ENCODE measurements at places on chromosomes 2 and 18.

DNA sequence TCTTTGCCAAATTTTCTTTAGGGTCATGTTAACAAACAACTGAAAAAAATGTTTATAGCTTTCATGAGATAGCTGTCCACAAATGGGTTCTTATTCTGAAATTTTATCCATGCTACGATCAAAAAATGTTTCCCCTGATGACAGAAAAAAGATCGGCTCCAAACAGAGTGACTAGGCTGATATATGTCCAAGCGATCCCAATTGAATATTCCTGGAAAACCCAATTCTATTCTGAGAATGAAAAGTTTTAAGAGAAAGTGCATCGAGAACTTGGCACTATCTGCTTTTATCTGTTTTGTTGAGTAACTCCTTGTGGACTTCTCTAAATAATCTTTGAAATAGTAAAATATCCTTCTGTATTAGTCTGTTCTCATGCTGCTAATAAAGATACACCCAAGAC lies 19.1 kb downstream of the KCNE4 start:
- no peak for DNase-seq

DNA sequence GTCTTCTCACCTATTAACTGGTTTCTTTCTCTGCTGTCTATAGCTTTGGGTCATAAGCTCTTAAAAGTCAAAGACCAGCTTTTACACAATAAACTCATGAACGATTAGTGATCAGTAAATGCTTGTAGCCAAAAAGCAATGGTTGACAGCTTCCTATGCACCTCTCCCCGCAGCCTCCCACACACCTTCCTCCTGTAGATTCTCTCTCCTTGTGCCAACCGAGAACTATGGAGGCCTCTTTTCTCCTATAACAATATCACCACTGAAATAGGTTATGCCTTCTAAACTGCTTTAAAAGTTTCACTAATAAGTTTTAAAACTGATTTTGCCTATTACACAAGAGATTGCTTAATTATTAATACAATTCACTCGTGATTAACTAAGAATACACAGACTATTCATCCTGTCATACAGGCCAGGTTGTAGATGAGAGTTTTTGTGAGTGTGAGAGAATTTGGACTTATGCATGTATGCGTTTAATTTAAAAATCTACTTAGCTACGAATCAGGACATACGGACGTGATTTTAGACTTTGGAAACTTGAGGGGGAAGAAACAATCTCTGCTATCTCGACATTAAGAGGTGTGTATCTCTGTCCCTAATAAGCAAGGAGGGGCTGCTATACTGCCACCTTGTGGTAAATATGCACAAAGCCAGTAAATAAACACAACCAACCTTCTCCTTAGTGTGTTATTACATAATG lies 229.1 kb upstream of the RBBP8 start:
- peak; percentile 33 for DNase-seq

DNA sequence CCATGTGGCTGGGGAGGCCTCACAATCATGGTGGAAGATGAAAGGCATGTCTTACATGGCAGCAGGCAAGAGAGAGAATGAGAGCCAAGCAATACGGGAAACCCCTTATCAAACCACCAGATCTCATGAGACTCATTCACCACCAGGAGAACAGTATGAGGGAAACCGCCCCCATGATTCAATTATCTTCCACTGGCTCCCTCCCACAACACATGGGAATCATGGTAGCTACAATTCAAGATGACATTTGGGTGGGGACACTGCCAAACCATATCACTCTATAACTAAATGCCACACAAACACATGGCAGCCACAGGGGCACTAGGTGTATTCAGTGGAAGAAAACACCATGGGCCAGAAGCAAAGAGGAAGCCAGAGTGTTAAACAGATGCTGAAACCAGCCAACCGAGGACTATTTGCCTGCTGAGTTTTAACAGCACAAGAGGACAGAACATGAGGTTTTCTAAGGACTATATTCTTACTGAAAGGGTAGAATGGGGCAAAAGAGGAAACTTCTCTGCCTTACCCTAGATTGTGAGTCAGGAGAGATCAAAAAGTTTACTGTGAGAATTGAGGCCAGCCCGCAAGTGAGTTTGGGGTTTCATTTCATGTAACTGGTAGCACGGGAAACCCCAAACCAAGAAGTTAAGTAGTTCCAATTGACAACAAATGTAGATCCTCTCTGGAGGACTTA lies 49.2 kb downstream of the SIGLEC15 start:
- DNase-seq, result no peak

DNA sequence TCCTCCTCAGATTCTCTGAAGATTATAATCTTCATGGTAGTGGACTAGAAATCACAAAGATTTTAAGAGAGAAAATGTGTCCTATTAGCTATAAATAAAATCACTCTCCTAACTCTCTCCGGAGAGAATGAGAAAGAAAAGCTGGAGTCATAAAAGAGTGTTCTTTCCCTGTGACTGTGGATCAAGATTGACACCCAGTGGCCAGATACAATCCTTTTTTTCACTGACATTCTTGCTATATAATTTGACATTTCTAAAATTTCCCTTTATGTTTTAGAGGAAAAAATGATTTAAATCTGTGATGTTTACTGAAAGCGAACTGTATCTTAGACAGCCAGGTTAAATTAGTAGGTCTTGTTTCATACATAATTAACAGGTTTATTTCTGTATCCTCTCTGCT lies 35.4 kb upstream of the LRP2 start:
- DNase-seq, result no peak

- no peak for DNase-seq
Measured at GRCh38 chr2:240280621-240281020, 140.2 kb upstream of the OTOS start.

DNA sequence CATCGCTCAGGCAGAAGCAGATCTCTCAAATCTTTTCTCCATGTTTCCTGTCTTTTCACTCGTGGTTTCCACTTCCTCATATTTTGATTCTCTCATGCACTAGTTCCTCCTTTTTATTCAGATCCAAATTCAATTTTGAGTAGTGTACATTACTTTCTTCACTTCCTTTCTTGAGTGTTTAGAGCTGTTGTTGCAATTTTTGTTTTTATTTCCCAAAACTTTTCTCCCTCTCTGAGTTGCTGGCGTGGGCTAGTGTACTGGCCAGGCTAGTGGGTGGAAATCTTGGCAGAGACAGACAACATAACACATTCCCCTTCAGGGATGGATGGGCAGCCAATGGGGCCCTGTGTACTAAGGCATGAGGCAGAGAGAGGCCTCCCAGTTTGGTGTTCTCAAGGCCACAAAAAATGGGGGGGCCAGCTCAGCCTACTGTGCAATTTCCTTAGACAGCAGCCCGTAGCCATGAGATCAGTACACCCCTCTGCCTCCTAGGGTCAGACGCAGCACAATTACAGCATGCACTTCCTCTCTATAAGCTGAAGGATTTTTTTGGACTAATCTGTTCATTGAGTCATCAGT lies 145.1 kb upstream of the PID1 start:
- no peak for DNase-seq

- DNase-seq, result no peak
Measured at GRCh38 chr2:669323-669722, 7.9 kb downstream of the TMEM18 start.

GRCh38 chr2:169007941-169008340 lies 23.2 kb downstream of the ABCB11 start:
- DNase-seq, result no peak

DNA sequence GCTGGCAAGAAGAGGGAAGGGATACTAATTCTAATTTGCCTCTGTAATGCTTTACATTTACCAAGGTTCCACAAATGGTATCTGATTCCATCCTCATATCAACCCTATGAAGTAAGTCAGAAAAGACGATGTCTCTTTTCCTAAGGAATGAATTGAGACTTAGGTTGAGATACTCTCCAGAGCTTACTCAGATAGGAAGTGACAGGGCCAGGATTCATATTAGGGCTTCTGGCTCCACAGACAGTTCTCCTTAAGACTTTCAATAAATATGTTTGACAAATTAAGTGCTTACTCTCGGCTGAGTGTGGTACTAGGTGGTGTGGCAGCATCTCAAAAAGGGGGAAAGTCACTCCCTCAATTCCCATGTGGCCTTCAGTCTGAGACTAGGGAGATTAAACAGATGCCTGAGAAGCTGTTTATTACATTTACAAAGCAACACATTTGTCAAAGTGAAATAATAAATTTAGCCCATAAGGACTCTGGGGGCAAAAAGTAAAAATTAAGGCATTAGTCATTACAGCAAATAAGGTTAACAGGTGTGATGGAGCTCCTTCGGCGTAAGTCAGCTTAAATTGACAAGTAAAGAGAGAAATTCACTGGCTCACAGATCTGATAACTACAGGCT lies 14.2 kb downstream of the CDK15 start:
- no peak for DNase-seq

DNA sequence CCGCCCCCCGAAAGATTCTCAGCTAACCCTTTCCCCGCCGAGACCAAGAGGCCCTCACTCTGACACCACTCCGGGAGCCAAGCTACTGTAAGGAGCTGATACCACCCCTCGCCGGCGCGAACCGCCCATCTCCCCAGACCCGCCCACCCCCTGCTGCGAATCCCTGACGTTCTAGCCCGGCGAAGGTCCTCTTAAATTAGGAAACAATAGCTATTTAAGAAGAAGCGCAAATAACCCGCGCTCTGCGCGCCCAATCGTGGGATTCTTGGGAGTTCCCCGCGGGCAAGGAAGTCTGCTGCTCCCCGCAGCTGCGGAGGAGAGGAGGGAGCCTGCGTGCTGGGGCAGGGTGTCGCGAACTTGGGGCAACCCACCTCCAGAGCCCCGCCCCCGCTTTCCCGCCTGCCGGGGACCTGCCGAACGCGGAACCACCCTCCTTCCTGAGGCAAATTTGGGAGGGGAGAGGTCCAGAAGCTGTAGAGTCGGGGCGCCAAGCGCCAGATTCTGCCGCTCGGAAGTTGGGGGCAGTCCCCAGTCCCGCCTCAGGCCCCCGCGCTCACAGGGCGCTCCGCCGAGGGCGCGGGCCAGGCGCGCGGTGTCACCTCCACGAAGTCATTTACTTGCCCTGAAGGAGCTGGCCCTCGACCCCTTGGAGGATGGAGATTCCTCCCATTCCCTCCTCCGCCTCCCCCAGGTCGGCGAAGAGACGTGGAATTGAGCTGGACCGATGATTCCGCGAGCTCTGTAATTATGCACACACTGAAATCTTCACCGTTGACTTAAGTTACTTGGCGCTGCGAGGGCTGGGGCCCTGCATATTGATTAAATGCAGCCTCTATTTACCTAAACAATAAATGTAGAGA lies 8.4 kb upstream of the SP9 start:
- no peak for DNase-seq

DNA sequence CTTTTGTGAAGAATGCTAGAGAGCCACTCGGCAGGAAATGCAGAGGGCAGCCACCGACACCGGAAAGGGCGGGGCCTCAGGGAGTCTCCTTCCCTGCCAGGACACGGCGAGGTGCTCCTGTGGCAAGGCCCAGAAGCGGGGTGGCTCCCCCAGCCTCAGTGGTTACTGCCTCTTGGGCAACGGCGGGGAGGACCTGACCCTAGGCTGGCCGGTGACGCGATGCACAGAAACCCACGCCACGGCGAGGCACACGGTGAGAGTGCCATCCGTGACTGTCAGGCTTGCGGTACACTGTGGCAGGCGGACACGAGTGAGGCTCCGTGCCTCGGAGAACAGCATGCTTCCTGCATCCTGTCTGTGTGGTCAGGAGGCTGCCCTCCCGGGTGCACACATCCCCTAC lies 47.8 kb downstream of the ZAP70 start:
- DNase-seq, result no peak

DNA sequence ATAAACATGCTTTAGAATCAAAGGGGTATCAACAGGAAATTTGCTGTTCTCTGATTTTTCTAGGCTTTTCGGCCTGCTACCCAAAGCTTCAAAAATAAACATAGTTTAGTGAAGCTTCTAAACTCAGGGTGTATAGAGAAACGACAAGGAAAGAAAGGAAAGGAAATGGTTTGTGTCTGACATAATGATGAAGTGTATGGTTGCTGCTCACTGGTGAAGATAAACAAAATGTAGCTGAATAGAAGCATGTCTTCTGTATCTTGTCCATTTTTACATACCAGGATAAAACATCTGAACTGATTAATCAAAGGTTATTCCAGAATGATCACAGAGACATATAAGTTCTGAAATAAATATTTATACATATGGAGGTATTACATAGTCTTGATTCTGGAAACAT lies 1324.6 kb upstream of the NRXN1 start:
- DNase-seq, result no peak

GRCh38 chr2:40827392-40827791 lies 375.5 kb upstream of the SLC8A1 start:
- no peak for DNase-seq

- DNase-seq, result no peak
Measured at GRCh38 chr2:11866358-11867335, 120.2 kb downstream of the LPIN1 start.

DNA sequence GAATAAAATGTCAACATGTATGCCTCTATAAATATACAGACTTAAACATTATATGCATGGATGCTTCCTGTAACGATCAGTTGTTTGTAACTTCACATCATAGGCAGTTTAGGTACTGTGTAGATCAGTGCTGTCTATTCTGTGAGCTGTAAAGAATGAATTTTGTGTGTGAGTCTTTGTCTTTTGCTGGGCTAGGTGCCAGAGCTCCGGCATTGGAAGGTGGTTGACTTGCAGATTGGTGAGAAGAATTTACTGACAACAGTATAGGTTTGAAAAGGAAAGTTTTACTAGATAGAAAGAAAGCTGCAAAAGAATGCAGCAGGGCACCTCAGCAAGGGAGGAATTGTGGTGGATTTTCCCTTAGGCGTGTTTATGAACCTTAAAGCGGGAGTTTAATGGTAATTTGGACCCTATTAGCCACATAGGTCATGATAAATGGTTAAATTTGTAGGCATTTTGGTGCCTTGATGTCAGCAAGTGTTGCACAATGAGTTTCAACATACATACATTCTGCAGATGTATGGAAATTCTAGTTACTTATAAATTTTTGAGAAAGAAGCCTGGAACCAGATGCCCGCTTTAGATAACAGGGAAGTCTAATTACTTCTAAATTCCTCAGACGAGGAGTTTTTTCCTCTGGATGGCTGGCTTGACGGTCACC lies 6.7 kb upstream of the QPCT start:
- DNase-seq, result no peak

DNA sequence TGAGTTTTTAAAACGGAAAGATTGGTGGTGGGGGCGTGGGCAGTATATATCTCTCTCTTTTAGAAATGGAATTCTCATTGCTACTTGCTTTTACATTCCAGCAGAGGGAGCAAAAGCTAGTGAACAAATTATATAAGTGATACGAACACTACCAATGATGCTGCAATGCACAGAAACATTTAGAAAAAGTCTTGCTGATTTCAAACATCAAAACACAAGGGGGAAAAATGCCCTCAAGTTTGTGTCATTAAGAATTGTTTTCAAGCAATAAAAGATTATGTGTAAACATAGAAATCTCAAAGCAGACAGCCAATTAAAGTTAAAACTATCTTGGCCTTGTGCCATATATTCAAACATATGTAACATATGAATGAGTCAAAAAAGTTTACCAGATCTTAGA lies 296.3 kb upstream of the KCNJ3 start:
- DNase-seq, result no peak

- no peak for DNase-seq
Measured at GRCh38 chr2:143452817-143453451, 323.7 kb downstream of the ARHGAP15 start.

GRCh38 chr2:219967247-219968245 lies 340.1 kb downstream of the SLC4A3 start:
- no peak for DNase-seq
